Occipital lobe (tissue), 3 donors: ENCODE measurements at places on chromosomes 7 and 10.

DNA sequence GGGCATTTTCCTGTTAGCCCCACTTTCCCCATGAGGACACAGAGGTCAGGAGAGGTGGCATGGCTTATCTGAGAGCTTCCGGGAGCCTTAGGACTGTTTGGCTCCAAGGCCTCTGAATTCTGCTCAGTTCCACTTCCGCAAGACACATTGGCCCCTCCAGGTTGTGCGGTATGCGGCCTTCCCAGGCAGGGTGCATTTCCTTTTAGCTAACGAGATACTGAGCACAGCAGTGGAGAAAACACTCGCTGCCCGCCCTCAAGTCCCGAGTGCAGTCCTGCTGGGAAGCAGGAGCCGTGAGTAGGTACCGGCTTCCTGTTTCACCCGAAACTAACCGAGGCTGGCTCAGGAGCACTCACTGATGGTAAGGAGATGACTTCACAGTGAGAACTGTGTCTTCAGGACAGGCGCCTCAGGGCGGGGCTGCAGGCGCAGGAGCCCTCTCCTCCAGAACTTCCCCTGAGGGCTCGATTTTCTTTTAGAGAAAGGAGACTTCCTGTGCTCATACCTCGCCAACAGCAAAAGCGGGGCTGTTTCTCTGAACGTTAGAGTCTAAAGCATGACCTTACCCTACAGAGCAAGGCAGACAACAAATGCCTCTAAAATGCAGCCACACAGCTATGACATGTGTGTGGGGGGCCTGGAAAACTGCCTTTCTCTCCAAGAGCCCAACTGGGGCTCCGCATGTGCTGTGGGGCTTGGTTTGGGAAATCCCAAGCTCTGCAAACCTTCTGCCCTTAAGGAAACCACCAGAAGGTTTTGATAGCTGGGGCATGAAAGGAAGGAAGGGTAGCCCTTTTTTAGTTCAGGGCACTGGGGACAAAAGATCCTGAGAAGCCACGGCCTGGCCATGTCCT is 25.9 kb downstream of the RGS10 start:
- no peak for DNase-seq

DNA sequence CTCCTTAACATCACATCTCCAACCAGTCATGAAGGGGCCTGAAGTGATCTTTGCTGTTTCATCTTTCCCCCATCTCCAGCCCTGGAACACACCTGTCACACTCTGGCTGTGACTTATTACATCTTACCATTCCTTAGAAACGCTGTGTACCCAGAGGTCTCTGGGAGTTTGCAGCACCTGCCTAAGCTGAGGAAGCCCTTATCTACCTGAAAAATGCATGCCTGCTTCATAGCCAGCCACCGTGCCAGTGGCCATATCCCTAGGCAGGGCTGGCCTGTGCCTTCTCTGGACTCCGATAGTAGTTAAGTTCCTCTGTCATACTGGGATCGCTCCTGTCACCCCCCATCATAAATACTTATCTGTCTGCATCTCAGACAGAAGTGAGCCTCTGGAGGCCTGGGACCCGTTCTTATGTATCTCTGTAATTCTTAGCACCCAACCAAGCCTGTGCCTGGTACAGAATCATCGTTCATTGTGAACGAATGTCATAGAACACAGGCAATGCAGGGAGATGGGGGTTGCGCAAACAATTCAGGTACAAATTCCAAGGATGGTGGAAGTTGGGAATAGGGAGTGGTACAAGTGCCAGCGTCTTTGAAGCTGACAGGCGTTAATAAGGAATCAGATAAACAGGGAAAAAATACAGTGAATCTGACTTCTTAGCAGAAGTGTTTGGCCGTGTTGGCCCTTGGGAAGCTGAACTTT is 254.6 kb downstream of the CAMK1D start:
- no peak for DNase-seq

DNA sequence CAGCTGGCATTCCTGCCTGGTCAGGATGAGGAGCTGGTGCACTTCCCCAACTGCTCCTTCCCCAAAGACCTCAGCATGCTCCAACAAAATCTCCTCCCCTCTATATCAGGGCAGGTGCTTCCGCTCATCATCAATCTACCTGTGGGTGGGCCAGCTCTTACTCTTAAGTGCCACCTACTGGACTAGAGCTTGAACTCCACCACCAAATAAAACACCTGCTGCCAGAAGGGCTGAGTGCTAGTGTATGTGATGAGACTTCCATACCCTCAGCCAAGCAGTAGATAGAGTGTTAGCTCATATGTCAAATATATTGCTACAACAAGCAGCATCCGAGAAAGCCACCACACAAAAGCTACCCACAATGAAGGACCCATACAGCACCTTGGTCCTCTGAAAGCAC is 264.3 kb downstream of the RNLS start:
- DNase-seq, result no peak

- DNase-seq, result no peak
Measured at GRCh38 chr10:125836746-125837145, 13.4 kb downstream of the BCCIP start.

GRCh38 chr10:75592791-75593643 is 161.6 kb downstream of the LRMDA start:
- no peak for DNase-seq

- no peak for DNase-seq
Measured at GRCh38 chr7:104552102-104552501, 223.7 kb downstream of the LHFPL3 start.

DNA sequence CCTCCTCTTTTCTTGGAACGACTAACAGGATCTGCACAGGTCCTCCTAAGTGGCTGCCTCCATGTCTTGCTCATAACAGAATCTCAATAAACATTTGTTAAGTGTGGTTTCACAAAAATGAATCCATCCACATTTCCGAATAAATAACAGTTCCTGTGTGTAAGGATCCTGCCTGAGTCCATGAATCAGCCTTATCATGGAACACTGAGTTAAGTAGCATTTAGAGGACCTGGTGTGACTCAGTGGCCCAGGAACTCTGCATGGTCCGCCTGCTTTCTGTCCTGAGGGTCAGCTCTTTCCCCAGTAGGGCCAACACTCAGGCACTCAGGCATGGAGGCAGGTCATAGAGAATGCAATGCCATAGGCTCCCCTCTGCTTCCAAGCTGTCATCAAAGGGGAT is 15.8 kb upstream of the C10orf90 start:
- DNase-seq, result no peak

- DNase-seq, result no peak
Measured at GRCh38 chr10:86263209-86263608, 103.4 kb downstream of the GRID1 start.

- no peak for DNase-seq
Measured at GRCh38 chr7:152897401-152897800, 137.8 kb downstream of the ACTR3B start.

GRCh38 chr7:116574025-116574822 is 49.4 kb downstream of the CAV1 start:
- no peak for DNase-seq

DNA sequence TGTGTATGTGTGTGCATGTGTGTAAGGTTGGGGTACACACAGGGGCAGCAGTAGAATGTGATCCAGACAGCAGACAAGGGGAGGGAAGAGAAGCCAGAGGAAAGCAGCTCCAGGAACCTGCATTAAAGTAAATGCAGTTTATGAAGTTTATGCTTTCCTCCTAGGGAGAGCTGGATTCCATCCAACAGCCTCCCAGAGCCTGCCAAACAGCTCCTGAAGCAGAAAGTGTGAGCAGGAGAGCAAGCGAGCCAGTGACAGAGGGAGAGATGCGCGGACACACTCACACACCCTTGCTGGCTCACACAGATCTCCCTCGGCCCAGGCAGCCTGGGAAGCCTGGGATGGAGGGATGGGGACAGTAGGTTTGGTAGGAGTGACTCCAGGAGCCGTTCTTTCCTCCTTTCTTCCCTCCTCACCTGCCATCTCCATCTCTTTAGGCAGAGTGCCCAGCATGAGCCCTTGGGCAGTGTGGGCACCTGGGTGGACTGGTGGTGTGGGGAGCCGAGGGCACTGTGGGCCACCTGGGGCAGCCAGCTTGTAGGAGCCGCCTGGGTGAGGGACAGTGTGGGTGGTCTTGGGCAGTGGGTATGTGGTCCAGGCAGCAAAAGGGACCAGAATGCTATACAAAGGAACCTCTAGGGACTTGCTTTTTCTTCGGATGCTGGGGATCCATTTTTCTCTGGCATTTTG is 46.1 kb downstream of the PAX2 start:
- no peak for DNase-seq

DNA sequence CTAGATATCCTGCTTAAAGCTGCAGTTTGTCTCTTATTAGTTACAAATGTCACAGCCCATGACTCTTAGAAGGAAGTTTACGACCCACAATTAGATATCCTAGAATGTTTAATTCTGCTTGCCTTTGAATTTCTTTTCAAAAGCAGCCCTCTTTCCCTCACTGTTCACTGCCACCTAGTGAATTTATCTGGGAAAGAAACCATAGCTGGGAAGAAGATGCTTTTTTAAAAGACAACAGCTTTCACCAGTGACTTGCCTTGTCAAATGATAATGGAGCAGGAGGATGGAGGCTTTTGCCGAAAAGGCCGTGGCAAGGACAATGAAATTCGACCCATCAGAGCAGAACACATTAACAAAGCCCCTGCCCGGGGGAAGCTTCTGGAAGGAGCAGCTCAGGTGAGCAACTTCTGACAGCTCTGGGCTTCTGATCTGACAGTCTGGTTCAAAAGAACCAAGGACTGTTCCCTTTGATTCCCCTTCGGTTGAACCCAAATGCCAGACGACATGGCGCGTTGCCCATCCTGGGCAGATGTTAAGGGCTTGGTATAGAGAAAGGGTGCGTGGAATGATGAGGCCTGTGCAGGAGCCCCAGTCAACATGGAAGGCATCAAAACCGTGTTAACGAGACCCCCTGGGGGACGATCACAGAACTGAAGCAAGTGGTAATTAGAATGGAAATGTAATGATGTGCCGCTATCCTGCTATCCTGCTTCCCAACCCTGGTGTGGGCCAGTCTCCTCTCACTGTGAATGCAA is 236.8 kb downstream of the FRMD4A start:
- DNase-seq, result no peak

- DNase-seq, result no peak
Measured at GRCh38 chr10:7329219-7329618, 81.6 kb downstream of the SFMBT2 start.

DNA sequence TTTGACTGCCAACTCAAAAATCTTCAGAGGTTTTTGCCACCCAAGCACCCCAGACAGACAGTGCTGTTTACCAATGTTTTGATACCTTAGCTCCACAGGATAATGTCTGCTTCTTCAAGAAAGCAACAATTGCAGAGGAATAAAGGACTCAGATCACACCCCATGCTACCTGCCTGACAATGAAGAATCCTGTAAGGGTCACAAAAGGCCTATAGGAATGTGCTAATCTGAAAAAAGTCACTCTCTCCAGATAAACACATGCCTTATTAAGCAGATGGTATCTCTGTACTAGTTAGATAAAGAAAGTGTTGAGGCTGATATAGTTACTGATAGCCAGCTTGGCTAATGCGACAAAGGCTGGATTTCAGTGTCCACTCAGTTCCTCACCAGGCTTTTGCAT is 1076.7 kb upstream of the SORCS1 start:
- no peak for DNase-seq

DNA sequence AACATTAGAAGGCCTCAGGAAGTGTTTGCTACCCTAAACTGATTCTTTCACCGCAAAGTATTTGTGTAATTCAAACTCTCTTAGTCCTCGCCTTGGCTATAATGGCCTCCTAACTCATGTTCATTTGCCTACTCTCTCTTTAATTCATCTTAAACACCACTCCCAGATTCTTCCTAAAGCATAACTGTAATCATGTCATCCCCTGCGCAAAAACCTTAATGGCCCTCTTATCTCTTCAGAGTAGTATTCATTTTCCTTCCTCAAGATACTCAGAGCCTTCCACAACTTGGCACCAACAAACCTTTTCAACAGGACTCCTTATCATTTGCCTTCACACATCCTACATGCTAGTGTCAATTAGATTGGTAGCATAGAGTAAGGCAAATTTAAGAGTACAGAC is 42.9 kb downstream of the CSTF2T start:
- DNase-seq, result no peak

- no peak for DNase-seq
Measured at GRCh38 chr10:7551289-7551688, 115.5 kb downstream of the ITIH5 start.

- DNase-seq, result no peak
Measured at GRCh38 chr10:94344522-94345122, 18.1 kb downstream of the NOC3L start.

DNA sequence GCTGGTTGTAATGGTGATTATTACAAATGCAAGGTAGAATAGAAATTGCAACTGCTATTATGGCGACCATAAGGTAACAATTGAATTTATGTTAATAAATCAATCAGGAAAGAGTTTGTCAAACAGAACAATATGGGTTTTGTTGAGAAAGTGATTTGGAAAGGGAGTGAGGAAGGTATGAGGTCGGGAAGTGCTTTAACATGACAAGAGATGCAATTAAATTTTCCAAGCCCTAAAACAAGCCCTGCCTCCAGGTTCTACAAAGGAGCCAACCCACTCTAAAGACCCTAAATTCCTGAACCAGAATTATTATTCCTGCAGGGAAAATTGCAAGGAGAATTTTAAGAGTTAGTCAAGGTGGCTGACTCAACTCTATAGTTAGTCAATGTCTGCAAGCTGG is 363.7 kb downstream of the BMPER start:
- DNase-seq, result no peak

DNA sequence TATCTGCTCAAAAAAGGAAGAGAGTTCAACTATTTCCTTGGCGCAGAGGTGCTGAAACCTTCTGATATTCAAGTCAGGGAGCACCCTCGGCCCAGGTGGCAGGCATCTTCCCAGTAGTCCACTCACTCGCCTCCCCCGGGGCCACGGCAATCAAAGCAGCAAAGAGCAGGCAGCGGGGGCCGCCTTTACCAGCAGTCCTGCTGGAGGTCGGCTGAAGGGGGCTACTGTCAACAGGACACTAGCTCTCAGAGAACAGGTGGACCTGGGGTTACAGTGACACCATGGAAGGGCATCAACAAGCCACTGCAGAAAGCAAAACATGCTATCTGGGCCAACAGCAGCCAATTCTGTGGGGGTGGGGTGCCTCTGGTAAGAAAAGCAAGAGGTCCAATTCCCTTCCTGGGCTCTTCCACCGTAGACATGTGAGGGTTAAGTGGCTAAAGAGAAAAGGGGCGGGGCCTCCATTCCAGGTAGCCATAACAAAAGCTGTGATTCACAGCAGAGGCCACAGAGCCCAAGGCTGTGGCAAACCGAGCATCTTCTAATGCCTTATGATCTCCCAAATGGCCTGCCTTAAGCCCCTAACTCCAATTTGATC is 9.4 kb downstream of the FZD9 start:
- DNase-seq, result no peak
